Common myeloid progenitor, CD34-positive (primary cell): ENCODE measurements at places on chromosomes 2 and 18.

DNA sequence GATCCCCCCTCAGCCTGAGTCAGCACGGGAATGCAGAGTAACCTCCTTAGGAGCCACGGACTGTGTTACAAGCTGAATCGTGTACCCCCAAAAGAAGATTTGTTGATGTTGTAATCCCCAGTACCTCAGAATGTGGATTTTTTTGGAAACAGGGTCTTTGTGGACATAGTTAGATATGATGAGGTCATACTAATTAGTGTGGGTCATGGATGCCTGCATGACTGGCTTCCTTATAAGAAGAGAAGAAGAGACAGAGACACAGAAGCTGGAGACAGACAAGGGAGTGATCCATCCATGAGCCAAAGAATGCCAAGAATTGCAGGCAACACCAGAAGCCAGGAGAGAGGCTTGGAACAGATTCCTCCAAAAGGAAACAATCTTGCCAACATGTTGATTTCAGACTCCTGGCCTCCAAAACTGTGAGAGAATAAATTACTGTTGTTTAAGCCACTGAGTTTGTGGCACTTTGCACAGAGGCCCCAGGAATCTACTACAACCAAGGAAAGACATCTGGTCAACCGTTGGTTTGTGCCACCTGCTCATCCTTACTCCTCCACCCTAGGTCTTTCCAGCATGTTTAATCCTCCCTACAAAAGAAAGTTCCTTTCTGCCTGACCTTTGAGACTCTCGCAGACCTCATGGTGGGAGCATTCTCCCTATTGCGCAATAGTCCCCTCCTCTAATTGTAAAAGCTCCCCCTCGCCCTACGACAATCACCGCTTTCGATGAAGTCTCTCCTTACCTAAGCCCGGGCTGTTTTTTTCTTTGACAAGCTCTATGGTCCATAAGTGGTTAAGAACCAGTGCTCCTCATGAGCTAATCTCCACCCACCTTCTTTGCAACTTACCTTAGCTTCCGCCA, 91.6 kb downstream of the DNER start:
- DNase-seq, result no peak

GRCh38 chr2:2269989-2270562, 61.0 kb downstream of the MYT1L start:
- DNase-seq, result no peak

GRCh38 chr2:12432985-12433625, 283.6 kb upstream of the TRIB2 start:
- DNase-seq, result no peak

- no peak for DNase-seq
These were observed 12.5 kb downstream of the MOCOS start for GRCh38 chr18:36199691-36200295.

DNA sequence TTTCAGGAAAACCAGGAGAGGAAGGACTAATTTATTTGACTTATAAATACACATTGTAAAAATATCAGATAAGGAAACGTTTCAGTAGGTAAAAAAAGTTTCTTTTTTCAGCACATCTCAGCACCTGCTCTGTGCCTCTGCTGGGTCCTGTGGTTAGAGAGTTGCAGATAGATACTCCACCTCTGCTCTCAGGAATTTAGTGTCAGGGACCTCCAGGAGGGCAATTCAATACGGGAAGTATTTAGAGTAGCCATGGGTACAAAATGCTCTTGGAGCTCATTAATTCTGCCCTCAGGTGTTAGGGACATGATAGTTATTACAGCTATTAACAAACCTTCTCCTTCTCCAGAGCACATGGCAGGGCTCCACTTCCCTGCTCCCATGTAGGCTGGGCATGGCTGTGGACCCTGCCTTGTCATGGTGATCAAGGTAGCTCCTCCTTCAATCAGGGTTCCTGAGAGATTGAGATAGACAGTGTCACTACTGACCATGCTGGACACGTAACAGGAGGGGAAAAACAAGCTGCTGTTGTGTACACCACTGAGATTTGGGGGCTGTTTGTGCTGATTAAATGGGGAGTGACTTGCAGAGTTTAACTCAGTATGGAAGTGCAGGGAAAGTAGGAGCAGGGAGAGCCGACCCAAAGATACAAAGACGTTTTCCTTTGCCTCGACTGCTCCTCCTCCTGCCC, 185.6 kb upstream of the COPS8 start:
- DNase-seq, result no peak

- peak; percentile 65 for DNase-seq
These were observed 2.4 kb downstream of the FARP2 start for GRCh38 chr2:241358470-241358869.

GRCh38 chr2:224410946-224411561, 9.1 kb upstream of the FAM124B start:
- DNase-seq, result no peak

- DNase-seq, result peak; percentile 29
These were observed 31.1 kb downstream of the NAB1 start for GRCh38 chr2:190679813-190680591.

DNA sequence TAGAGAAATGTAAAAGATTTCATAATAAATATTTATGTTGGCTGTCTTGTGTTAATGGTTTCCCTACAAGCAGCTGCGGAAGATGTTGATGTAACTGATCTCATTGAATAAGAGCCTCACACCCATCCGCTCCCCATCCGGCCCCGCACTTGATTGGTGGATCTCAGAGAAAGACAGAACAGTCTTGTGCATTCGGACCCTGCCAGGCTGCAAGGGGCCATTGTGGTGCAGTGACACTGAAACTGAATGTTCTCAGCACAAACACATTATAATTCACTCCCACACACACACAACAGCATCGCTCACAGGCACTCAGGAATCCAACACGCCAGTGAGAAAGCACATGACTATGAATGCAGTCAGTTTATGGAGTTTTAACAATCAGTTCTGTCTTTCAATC, 47.8 kb downstream of the PRELID3A start:
- no peak for DNase-seq

- no peak for DNase-seq
These were observed 74.0 kb upstream of the BCL11A start for GRCh38 chr2:60627412-60627811.

DNA sequence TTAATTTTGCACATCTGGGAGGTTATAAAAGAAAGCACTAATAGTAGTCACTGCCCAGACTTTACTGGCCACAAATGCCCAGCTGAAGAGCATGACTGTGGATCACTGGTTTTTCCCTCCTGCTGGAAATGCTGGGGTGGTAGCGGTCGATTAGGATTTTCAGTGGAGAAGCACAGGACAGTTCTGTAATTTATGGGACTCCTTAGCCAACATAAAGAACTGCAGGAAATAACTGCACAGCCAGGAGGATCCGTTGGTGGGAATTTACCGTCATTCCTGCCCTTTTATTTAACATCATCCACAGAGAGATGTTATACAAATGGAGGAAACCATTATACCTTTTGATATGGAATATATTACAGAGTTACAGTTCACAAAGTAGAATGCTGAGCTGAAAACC, 61.5 kb downstream of the TNFRSF11A start:
- DNase-seq, result no peak

DNA sequence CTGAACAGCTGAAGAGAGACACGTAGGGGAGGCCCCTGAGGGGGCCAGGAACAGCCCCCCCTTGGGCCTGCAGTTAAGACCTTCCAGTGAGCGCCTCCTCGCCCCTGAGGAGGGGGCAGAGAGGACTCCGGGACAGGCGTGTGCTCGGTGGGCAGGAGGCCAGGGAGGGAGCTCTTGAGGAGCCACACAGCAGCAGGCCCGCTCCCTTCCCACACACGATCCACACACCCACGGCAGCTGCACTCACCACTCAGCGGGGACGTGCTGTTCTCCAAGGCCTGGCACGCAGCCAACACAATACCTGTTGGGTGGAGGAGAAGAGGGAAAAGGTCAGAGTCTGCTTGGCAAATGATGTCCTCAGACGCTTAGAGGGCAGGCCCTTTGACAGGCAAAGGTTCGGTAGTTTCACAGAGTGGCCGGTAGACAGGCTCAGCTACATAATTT, 39.0 kb downstream of the TGFA start:
- no peak for DNase-seq

DNA sequence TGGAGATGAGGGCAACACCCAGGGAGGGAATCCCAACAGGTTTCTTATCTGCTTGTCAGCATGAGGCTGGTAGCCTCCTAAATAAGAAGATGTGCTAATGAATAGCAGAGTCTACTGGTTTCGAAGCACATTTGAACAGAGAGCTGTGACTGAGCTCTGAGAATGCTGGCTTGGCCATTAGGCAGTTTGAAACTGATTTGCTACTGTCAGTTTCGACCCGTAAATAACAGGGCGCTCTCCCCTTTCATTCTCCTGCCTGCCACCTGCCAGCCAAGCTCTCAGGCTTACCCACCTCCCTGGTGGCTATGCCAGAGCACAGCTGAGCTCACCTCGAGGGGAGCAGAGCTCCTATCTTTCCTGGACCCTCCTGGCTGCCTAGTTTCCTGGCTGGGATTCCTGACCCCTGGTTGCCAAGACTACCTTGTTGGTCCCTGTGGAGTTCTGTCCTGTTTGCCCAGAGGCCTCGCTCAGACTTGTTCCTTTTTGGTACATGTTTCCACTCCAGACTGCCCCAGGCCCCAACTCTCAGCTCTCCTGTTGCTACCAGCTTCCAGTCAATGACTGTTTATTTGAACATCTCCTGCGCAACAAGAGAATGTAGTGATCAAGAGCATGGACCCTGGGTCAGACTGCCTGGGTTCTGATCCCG, 102.3 kb upstream of the ALPP start:
- no peak for DNase-seq

GRCh38 chr2:146246736-146247523, 1597.9 kb upstream of the ACVR2A start:
- no peak for DNase-seq

GRCh38 chr18:46346213-46346612, 242.0 kb downstream of the HAUS1 start:
- no peak for DNase-seq

DNA sequence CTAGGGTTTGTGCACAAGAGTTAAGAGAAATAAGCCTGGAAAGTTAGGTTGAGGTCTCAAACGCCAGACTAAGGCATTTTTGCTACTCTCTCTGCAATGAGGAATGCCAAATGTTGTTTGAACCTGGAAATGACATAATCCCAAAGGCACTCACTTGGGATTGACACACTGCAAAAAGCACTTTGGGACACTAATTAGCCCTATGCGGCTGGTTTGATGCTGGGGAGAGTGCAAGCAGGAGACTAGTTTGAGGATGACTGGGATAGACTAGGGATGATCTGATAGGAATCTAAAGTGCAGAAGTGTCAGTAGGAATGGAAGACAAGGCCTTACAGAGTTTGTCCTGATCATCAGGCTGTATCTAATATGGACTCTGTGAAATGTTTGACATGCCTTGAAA, 469.0 kb downstream of the SLC4A3 start:
- DNase-seq, result no peak

DNA sequence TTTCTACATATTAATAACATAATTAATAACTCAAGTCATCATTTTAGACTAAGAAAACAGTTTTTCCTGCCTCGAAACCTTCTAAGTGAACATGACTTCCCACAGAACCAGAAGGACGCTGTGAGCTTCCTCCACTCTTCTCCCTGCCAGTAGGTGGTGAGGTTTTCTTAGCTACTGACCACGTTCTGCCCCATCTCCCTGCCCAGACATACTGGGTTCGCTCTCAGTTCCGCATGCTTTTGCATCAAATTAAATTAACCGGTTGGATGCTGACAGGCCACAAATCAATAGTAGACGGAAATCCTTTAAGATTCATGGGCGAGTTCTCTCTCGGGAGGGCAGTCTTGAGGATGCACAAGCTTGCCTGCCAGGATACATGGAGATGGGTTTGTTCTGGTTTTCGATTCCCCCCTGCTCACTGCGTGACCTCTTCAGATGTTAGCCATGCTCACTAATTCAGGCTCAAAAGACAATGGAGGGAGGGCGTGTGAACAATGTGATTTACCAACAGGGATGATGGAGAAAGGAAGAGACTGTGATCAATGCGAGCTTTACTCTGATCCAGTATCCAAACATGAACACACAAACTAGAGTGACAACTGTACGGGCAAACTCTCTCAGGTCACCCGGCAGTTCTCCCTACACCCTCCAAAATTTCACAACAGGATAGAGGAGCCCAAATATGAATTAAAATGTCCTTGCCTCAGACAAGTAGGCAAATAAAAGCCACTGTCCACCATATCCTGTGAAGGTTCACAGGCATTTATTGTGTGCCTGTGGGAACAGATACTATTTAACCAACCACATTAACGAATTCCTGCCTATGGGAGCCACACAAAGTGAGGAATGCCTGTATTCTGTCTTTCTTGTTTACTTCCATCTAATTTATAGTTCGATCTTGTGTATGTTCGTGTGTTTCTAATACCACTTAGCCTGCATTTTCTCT, 375.7 kb downstream of the EIPR1 start:
- DNase-seq, result peak; percentile 9

- DNase-seq, result no peak
These were observed 128.6 kb downstream of the NCK2 start for GRCh38 chr2:105873281-105873680.

DNA sequence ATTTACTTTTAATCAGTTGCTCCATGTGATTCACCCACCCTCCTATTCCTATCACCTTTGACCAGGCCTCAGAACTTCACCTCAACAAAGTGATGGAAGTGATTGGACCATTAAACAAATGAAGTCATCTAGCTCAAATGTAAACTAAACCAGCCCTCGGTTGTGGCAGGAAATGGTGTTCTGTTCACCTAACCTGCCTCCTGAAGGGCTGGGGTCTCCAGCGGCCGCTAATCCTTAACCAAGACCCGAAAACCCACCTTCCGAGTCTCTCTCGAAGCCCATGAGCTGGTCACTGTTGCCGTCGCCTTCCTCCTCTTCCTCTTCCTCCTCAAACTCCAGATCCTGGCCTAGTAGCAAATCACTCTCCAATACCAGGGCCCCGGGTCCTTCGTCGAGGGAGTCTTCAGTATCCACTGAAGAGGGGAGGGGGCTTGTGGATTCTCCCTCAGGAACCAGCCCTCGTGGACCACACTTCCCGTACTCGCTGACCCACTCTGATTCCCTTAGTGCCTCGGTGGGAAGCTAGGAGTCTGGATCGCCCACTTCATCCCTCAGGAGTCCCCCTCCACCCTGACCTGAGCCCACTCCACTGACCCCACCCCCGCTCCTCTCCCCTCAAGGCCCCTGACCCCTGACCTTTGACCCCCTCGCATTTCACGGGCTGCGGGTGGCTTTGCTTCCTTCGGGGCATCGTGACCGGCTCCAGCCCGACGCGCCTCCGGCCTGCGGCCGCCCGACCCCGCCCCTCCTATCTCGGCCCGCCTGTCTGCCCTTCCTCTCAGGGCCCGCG, 503 bp downstream of the ZNF513 start:
- peak; percentile 60 for DNase-seq

DNA sequence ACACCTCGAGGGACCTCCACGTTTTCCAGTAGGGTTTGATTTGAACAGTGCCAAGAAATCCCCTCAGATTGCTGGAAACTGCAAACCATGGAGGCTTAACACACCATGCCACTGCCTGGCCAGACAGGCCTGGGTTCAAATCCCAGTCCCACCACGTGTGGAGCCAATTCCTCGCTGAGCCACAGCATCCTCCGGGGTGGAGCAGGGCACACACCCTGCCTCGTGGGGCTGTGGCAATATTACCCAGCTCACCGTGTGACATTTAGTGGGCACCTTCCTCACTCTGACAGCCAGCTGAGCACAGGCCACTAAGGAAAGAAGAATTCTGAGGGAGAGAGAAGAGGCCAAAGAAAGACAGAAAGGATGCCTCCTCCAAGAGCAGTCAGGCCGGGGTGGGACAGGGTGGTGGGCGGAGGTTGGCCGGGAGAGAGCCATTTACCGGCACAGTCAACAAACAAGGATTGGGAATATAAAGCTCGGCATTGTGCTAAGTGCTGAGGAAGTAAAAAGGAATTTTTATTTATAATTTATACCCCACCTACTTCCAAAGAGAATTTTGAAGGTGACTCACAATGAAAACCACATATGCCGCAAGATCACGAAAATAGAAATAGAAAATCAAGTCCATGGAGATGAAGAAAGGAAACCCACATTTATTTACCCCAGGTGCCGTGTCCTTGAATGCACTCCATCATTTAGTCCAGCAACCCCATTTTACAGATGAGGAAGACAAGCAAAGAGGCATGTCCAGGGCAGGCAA, 111.5 kb downstream of the MCFD2 start:
- DNase-seq, result no peak
